ENCODE measurements at places on chromosomes 13 and 19. TPM values are rescaled to one million over a fixed set of nuclear protein-coding genes. Genes with fewer than 3 reads are reported as not detected.

- H3K4me3 ChIP-seq: no peak overlapping the region
- H3K27me3 ChIP-seq: no peaks in the 10 kb centered on the region
- DNase-seq: no peak
- H3K27ac ChIP-seq: no peak overlapping the region
Observed at GRCh38 chr13:87878706-87879105, 207.5 kb downstream of the SLITRK5 start.

GRCh38 chr13:50292081-50292480, 276.8 kb downstream of the KCNRG start:
- H3K36me3 ChIP-seq: no peaks in the 10 kb centered on the region
- H3K27me3 ChIP-seq: no peaks in the 10 kb centered on the region
- no peak overlapping the region for H3K27ac ChIP-seq
- H3K4me1 ChIP-seq: no peaks in the 10 kb centered on the region
- no peak overlapping the region for H3K4me3 ChIP-seq

The KIR2DL3 gene
- total RNA-seq: not detected

The ACP4 gene
- not detected for total RNA-seq

DNA sequence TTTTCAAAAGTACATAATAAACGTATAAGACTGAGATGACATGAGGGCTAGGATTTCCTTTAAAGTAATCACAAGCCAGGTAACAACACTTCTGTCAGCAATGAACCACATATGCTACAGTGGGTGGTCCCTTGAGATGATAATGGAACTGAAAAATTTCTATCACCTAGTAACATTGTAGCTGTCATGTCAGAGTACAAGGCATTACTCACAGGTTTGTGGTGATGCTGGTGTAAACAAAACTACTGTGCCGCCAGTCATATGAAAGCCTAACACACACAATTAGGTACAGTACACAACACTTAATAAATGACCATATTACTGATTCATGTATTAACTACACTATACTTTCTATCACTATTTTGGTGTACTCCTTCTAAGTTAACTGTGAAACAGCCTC, 36.8 kb downstream of the MIPEP start:
- peaks cover 3% of the 10 kb centered on the region for H3K36me3 ChIP-seq
- H3K4me1 ChIP-seq: no peaks in the 10 kb centered on the region
- H3K4me3 ChIP-seq: no peak overlapping the region
- no peaks in the 10 kb centered on the region for H3K27me3 ChIP-seq

All from neural crest cell (in vitro differentiated cells).